ENCODE measurements at places on chromosomes 2 and 18. TPM values are rescaled to one million over a fixed set of nuclear protein-coding genes. Genes with fewer than 3 reads are reported as not detected.

DNA sequence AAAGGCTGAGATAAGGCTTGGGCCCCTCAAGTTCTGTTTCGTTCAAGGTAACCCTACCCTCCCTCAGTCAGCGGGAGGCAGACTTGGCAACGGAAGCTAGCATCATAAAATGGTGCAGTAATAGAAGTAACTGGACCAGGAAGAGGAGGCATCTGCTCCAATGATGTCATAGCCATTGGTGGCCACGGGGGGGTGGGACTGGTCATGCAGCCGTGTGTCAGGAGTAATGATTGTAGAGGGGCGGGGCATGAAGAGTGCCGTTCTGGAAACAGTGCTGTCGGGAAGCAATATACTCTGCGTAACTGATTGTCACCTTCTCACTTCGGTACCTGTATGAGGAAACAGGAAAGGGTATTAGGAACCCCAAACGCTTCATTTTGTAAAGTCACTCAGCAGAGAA is 6.9 kb upstream of the POLR2D start:
- no peak for DNase-seq
- H3K4me3 ChIP-seq: no peak overlapping the region

SKOR2 gene
- not detected for total RNA-seq

RGPD3 gene
- 0.20 TPM for total RNA-seq

CENPA gene
- total RNA-seq: 19.7 TPM

GRCh38 chr2:74037379-74037860 is 52.7 kb downstream of the TET3 start:
- H3K4me1 ChIP-seq: peaks cover 9% of the 10 kb centered on the region
- H3K36me3 ChIP-seq: no peaks in the 10 kb centered on the region
- no peaks in the 10 kb centered on the region for H3K27me3 ChIP-seq
- H3K4me3 ChIP-seq: no peak overlapping the region
- DNase-seq: no peak
- peak overlapping the region; percentile 60 for H3K27ac ChIP-seq

Measured in MCF 10A (cell line).